Stimulated activated CD4-positive, alpha-beta T cell treated with anti-CD3 and anti-CD28 coated beads, Interleukin-15, amount 100 ng/mL, for 24 hours (primary cell): ENCODE measurements at places on chromosomes 12 and 14.

- DNase-seq = no peak
These were observed 119.0 kb upstream of the RASSF8 start for GRCh38 chr12:25839470-25839869.

DNA sequence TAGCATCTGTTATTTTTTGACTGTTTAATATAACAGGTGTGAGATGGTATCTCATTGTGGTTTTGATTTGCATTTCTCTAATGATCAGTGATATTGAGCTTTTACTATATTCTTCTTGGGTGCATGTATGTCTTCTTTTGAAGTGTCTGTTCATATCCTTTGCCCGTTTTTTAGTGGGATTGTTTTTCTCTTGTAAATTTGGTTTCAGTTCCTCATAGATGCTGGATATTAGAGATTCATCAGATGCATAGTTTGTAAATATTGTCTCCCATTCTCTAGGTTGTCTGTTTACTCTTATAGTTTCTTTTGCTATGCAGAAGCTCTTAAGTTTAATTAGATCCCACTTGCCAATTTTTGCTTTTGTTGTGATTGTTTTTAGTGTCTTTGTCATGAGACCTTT is 48.9 kb upstream of the NEDD1 start:
- no peak for DNase-seq

DNA sequence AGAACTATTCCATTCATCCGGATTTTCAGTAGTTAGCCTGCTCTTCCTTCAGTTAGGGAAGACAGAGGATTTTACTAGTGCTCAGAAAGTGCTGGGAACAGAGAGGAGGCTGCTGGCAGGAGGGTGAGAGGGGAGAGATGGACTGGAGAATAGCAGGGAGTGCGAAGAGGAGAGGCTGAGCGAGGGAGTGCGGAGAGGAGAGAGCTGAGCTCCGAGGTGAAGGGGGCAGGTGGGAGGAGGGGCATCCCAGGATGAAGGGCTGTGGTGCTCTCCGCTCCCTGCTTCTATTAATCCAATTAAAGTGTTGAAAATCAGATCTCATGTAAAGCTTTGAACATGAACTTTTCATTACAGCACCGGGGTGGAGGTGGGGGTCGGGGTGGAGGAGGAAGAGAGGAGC is 20.4 kb upstream of the SMOC1 start:
- no peak for DNase-seq

- DNase-seq = no peak
These were observed 134.1 kb upstream of the KRAS start for GRCh38 chr12:25384893-25385248.

- peak; percentile 27 for DNase-seq
These were observed 1.6 kb downstream of the SETD1B start for GRCh38 chr12:121805171-121806008.
